ENCODE measurements at places on chromosomes 4 and X.

- DNase-seq = no peak
Measured at GRCh38 chr4:104818579-104818978, 323.9 kb upstream of the CXXC4 start.

DNA sequence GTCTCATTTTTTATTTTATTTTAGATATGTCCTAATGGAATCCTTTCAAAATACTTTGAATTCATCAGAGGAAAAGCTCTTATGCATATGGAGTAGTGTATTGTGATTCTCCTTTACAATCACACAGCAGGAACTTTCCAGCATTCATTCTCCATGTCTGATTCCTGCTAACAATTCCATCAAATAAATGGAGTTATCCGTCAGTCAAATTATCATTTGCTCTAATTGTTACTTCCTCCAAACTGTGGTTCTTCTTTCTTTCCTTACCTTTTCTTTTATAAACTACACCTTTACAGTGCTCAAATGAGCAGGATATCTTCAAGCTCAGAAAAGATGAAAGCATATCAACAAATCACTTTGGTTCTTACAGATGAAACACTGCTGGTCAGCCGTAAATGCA is 80.4 kb downstream of the EPHA5 start:
- DNase-seq = no peak

- no peak for DNase-seq
Measured at GRCh38 chr4:61671599-61671998, 471.5 kb downstream of the ADGRL3 start.

GRCh38 chrX:9942086-9942485 is 25.1 kb upstream of the CLDN34 start:
- DNase-seq = no peak

GRCh38 chrX:37060999-37061398 is 52.8 kb downstream of the FAM47C start:
- DNase-seq = no peak

- no peak for DNase-seq
Measured at GRCh38 chrX:101485212-101485949, at the start of gene ARMCX4. Gene ARMCX4 (plus strand): TSS chrX:101485456. CDS start chrX:101488590, 3,134 bp downstream.

GRCh38 chr4:125780164-125780563 is 465.4 kb downstream of the FAT4 start:
- no peak for DNase-seq

DNA sequence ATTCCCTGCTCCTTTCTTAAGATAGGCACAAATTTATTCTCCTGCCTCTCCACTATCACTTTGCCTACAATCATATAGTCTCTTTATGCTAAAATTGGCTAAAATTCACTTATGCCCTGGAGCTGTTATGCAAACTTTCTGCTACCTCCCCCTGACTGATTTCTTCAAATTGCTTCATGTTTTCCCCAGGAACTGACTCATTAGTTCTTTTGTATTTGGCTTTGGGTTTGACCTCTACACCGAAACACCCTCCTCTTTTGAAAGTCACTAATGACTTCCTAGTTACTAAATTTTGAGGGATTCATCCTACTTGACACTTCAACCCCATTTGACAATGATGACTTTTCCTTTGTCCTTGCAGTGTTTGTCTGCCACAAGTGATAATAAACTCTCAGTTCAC is 222.6 kb downstream of the NDST4 start:
- DNase-seq = no peak

- no peak for DNase-seq
Measured at GRCh38 chrX:31021537-31021936, 50.3 kb downstream of the FTHL17 start.

- DNase-seq = no peak
Measured at GRCh38 chrX:121337816-121338215, 290.4 kb downstream of the GLUD2 start.

DNA sequence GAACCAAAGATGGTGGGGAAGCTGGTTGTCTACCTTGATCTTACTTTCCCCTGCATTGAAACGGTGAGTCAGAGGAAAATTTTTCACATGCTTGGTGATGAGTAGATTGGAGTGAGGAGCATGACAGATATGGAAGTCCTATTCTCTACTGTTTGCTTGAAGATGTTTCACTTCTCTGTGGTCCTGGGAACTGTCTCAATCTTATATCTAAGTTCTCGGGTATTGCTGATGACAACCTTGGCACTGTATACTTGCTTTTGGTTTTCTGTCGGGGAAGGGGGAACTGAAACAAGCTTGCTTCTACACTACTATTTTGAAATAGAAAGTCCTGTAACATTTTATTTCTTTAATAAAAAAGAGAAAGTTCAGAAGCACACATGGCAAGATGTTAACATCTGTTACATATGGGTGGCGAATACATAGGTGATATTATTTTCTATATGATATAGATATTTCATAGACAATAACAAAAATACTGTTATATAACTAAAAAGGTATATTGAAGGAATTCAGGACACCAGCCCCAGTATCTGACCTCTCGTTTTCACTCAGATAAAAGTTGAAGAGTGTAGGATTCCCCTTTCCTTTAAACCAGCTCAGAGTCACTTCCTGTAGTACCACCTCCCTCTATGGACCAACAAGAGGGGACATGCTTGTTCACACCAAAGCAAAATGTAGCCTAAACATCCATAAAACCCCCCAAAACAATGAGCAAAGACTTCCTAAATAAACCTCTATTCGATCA is 88.8 kb downstream of the FMR1NB start:
- DNase-seq = no peak

- DNase-seq = no peak
Measured at GRCh38 chr4:7062816-7063215, 5.0 kb downstream of the GRPEL1 start.

DNA sequence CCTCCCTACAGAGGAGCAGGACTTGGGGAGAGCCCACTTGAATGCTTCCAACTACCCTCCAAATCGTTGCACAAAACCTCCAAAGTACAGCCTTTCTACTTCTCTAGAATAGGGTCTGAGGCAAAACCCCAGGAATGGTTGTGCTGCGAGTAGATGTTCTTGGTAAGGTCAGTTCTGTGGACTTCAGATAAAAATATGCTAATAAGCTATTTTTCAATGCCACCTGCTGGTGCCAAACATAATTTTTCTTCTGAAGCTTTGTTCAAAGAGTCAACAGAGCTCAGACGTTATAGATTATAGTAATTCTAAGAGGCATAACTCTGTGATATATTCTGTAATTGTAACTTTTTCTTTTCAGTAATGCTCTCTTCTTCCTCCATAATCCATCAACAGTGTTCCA is 425.7 kb downstream of the GPAT3 start:
- no peak for DNase-seq

DNA sequence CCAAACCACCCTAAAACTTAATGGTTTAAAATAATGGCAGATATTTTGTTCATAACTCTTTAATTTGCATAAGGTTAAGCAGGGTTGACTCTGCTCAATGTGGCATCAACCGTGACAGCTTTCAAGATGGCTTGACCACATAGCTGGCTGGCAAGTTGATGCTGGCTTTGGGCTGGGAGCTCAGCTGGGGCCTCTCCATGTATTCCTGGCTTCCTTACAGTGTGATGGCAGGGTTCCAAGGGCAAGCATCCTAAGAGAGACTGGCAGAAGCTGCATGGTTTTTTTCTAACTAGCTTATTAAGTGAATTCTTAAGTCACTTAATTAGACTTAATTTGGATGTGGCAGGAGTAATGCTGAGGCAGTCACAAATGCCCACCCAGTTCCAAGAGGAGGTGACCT is 4.5 kb downstream of the RP2 start:
- DNase-seq = no peak

- no peak for DNase-seq
Measured at GRCh38 chr4:8316251-8316771, 46.8 kb downstream of the HTRA3 start.

- no peak for DNase-seq
Measured at GRCh38 chr4:27068151-27068867, 207.7 kb downstream of the STIM2 start.

GRCh38 chr4:10598829-10599228 is 85.7 kb downstream of the CLNK start:
- DNase-seq = no peak

DNA sequence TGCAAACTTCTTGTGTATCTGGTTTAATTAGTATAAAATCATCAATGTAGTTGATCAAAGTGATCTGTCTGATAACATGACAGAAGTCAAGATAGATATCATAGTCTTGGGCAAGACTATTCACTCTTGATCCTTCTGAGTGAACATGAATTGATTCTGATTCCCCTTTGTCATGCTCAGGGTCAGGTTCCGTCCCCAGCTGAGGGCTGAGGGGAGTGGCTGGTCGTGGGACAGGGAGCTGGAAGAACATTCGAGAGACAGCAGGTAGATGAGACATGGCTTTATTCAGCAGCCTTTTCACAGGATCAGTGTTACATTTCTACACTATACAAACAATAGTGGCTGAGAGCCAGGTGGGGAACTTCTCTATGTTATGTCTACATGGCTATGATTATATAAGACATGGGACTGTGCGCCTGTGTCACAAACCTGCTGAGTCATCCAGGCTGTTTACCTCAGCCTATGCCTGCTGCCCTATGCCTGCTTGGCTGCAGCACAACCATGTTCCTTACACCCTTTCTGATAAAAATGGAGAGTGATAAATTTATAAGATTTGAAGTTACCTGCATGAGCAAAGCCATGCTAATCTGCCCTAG is 586.9 kb upstream of the NR3C2 start:
- no peak for DNase-seq

DNA sequence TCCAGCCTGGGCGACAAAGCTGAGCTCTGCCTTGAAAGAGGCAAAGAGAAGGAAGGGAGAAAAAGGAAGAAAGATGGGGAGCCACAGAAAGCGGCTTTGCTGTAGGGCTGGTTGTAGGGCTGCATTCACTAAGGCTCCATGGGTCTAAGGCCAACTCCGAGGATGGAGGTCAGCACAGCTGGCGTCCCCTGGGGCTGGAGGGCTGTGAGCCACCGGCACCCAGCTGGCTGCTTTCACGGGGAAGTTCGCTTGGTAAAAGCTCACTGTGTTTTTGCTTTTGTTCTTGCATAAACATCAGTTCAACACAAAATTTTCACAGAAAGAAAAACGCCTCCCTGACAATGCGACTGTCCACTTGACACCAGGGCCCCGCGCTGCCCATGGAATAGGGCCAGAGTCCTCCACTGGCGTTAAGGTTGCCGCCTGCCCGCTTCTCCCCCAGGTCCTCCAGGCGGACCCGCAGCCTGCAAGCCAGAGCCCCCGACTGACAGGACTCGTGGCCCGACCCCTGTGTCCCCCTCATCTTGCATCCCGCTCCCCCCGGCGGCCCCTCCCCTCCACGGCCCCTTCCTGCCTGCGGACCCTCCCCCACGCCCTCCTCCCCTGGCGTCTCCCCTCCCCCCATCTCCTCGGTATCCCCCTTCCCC is 1.1 kb downstream of the RNF212 start:
- no peak for DNase-seq

DNA sequence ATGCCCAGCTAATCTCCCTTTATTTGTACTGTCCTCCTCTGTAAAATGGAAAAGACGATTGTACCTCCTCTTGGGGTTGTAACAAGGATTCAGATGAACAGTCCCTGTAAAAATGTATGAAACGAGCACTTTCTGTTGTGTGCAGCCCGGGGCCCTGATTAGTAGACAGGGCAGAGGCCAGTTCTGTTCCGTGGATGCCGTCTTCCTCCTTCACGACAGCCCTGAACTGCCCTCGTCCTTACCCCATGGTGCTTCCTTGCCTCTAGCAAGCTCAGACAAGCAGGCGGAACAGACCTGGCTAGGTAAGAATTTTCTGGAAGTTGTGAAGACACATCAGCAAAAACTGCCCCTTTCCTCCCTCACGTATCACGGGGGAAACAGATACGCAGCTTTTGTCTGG is 22.3 kb upstream of the TADA2B start:
- no peak for DNase-seq

DNA sequence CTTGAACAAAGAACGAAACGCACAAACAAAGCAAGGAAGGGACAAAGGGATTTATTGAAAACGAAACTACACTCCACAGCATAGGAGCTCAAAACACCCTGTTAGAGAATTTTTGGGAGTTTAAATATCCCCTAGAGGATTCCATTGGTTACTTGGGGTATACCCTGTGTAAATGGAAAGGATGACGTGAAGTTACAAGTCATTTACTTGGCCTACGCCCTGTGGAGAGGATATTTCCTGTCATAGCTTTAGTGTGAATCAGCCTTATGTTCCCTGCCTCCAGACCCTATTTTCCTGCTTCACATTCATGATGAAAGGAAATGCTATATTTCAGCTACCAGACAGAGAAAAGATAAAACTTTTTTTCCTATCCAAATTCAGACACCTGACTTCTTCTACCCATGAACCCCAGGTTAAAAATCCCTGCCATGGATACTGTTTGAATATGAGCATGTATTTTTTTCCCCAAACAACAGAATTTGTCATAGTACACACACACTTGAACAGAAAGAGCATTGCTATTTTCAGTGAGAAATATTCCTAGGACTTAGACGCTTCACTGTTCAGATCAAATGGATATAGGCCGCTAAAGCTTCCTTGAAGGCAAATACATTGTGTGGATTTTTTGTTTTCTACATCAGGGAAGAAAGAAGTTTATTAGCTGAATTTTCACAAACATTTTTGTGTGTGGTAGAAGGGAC is 20.4 kb downstream of the PIN4 start:
- no peak for DNase-seq

- no peak for DNase-seq
Measured at GRCh38 chr4:108937066-108937465, 174.2 kb upstream of the ETNPPL start.

- peak; percentile 42 for DNase-seq
Measured at GRCh38 chr4:185143601-185143969, 519 bp downstream of the SLC25A4 start.

DNA sequence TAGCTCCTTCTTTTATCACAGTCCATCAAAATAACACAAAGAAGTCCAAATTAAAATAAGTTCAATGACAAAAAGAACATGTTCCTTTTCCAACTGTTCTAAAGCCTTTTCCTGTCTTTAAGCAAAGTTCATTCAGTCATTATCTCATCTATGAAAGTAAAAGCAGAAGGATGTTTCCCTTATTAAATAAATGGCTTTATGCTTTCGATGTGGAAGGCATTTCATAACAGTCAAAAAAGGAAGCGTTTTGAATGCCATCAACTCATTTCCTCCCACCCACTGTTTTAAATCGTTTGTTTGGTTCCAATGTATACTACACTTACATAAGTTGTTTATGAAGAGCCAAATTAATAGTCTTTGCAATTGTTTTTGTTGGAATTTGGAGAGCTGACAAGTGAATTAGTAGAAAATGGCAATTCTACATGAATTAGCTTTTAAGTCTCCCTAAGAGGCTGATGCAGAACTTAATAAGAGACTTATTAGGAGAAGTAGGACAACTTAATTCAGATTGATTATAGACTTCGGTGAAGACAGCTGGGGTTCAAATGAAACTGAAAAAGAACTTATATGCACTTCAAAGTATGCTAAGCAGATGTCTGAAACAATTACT is 392.6 kb upstream of the FTHL17 start:
- DNase-seq = no peak

- no peak for DNase-seq
Measured at GRCh38 chr4:107780665-107781064, 44.1 kb upstream of the SGMS2 start.

- DNase-seq = no peak
Measured at GRCh38 chr4:166121897-166122296, 248.9 kb downstream of the TLL1 start.

DNA sequence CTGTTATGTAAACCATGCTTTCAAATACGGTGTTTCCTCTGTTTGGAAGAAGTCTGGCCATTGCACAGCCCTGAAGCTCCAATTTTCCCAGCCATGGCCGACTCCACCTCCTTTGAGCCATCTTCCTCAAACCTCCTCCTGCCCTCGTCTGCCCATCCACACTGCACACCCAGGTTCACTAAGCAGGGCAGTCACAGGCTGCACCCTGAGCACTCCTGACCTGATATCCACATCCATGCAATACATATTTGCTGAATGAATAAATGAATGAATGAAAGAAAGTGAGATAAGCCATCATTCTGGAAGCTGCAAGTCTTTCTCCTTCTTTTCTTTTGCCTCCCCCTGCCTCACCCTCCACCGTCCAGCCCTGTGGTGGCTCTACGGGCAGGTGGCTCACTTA is 22.2 kb downstream of the XG start:
- DNase-seq = no peak
